ENCODE measurements at places on chromosomes 7 and 10.

- no peak for DNase-seq
Observed at GRCh38 chr7:73716318-73716890, 3.1 kb downstream of the STX1A start.

DNA sequence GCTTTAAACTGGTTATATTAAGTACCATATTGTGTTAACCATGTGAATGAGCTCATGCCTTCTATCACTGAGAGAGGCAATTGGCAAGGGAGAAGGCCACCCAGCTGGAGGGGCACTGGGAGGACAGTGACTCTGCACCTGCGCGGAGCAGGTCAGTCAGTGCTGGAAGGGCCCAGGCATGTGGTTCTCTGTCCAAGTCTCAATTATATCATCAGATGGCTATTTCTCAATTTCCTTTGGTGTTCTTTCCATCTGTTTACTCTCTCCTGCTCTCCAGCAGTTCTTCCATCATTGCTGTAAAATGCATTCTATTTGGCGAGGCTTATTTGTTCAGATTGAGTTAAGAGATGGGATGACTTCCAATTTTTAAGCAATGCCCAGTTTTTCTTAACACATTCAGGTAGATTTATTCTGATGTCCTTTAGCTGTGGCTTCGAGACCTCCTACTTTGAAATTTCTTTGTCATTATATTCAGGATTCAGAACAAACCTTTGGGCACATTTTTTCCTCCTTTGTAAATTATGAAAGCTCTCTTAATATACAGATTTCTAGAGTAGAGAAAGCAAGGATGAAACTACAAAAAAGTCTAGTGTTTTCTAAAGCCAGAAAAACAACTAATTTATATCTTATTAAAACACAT lies 159.3 kb downstream of the BMPER start:
- no peak for DNase-seq

- DNase-seq = no peak
Observed at GRCh38 chr7:2953588-2954407, 89.9 kb downstream of the CARD11 start.

DNA sequence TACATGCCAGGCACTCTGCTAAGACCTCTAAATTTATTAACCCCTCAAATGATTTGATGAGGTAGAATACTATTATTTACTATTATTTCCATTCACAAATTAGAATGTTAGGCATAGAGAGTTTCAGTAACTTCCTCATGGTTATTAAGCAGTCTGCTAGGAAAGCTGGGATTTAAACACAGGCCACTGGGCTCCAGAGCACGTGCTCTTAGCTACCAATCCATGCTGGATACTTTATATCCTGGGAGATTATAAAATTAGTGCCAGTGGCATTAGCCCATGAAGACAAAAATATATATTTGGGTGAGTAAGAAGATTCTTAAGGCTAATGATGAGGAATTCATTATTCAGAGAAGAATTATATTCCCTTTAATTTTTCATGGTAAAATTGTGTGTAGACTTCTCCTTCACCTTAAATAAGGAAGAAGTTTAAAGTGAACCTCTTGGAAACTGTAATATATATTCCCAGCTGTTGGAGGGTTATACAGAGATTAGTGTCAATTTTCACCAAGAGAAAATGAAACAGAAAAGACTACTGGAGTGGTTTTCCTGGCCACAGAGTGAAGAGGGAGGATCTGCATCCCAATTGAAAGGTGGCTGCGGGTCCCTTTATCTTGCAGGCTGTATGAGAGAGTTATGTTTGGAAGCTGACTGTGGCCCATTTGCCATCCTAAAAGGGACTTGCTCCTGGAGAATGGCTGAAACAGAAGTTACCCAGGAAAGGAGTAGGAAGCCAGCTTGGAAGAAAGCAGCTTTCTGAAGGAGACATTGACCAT lies 334.3 kb upstream of the TEX47 start:
- DNase-seq = no peak

- DNase-seq = peak; percentile 31
Observed at GRCh38 chr10:60572511-60573194, 183.0 kb upstream of the ANK3 start.

DNA sequence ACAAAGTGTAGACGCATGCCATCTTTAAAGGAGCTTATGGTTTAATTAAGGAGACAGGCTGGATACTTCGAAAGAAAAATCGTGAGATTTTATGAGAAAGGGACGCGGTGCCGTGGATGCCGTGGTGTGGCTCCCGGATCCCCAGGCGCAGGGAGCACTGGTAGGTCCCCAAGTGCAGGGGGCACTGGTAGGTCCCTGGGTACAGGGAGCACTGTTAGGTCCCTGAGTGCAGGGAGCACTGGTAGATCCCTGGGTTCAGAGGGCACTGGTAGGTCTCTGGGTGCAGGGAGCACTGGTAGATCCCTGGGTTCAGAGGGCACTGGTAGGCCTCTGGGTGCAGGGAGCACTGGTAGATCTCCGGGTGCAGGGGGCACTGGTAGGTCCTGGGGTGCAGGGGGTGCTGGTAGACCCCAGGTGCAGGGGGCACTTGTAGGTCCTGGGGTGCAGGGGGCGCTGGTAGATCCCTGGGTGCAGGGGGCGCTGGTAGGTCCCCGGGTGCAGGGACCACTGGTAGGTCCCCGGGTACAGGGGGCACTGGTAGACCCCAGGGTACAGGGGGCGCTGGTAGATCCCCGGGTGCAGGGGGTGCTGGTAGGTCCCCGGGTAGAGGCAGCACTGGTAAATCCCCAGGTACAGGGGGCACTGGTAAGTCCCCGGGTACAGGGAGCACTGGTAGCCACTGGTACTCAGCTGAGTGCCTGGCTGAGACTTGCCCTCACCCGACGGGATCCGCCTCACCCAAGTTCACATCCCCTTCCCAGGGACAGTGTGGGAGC lies 14.1 kb downstream of the PRKAG2 start:
- no peak for DNase-seq

DNA sequence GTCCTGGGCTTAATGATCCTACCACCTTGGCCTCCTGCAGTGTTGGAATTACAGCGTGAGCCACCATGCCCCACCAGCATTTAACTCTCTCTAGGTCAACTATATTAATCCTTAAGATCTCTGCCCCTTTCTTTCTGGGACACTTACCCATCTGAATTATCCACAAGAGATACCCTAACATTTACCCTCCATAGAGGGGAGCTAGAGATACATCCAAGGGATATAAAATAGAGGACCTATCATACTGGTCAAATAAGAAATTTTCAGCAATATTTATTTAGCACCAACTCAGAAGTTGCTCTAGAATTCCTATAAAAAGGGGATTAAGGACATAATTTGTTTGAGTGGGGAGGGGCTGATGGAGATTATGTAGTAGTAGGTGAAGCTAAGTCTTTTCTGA lies 96.5 kb downstream of the OTUD1 start:
- DNase-seq = no peak

DNA sequence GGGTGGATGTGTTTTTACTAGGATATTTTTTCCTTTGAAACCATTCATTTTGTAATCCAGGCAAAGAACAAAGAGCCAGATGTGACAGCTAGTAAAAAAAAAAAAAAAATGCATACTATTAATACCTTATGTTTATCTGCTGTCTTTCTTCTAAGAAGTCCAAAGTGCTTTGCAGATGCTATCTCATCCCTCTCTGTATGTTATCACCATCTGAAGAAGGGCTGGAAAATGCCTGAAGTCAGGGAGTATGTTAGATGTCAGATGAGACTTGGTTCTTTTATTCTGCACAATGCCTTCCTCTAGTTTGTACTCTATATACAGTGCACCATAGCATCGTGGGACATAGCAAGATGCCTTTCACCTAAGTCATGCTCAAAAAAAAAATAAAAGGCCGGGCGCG lies 10.4 kb upstream of the CAMK1D start:
- no peak for DNase-seq

- DNase-seq = no peak
Observed at GRCh38 chr7:12771378-12771877, 84.0 kb downstream of the ARL4A start.

Data from activated CD4-positive, alpha-beta T cell treated with anti-CD3 and anti-CD28 coated beads, Interleukin-2, amount 10 ng/mL, durations not matched to agents 7 days and 5 days (primary cell).